ENCODE measurements at places on chromosomes 12 and 14.

DNA sequence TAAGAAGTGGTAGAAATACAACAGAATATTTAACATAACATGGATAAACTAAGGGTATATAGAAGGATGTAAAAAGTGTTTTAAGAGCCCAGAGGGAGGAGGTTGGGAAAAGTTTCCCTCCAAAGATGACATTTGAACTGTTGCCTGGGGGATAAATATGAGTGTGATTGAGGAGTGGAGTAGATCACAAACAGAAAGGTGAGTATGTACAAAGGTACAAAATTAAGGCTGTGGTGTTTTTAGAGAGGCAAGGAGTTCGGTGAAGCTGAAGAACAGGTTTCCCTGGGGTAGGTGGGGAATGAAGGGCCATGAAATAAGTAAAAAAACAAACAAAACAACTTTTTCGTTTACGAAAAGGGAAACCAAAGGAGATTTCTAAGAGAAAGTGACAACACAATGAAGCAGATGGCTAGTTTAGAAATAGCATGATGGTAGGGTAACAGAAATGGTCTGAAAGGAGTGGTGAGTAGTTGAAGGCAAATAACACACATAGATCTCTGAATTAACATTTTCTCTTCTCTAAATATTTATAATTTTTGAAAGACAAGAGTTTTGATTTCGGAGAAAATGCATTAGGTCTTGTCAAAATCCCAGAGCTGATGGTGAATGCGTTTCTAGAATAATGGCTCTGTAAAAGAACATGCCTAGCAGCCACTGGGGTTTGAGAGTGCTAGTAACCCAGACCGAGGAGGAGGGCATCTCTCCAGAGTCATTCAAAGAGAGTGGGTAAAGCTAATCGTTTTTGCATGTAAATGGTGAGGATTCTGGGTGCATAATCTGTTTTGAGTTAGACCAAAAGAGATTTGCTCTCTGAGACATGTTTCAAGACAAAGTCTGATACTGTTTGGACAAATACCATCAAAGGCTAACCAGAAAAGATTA lies 240.4 kb upstream of the DCN start:
- DNase-seq, result no peak

DNA sequence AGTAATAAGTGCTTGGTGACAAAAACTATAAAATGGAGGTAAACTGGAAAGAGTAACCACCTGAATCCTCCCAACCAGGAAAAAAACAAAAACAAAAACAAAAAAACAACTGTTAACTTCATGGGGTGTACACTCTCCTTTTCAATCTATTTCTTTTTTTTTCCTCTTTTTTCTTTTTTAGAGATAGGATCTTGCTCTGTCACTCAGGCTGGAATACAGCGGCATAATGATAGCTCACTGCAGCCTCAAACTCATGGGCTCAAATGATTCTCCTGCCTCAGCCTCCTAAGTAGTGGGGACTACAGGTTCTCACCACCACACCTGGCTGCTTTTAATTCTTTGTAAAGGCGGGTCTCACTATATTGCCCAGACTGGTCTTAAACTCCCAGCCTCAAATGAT lies 76.8 kb downstream of the PHLDA1 start:
- DNase-seq, result no peak

DNA sequence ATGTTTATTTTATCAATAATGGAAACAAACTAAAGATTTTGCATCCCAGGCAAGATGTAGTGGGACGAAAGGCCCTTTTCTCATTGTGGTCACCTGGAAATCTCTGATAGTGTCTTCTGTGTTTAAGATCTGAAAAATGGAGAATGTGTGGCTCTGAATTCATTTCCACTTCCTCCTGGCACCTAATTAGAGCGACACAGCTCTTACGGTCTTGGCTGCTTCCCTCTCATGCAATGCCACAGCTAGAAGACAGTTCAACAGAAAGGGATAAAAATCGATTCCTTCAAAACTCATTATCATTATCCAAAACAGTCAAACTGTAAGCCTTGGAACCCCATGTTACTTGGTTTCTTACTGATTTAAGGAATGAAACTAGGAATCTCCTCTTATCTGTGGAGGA lies 9.3 kb downstream of the ST8SIA1 start:
- no peak for DNase-seq

DNA sequence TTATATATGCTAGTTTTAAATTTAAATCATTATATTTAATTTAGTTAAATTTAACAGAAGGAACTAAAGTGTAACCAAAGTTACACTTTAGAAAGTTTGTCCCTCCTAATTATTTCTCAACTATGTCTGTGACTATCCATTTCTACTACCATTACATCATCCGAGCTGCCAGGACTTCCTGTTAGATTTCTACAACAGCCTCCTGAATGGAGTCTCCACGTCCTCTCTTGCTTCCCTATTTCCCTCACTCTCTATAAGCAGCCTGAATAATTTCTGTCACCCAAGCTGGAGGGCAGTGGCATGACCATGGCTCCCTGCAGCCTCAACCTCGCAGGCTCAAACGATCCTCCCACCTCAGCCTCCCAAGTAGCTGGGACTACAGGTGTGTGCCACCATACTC lies 84.1 kb downstream of the TTC7B start:
- DNase-seq, result no peak

- DNase-seq, result no peak
Observed at GRCh38 chr12:116308647-116309046, 31.2 kb upstream of the MED13L start.

DNA sequence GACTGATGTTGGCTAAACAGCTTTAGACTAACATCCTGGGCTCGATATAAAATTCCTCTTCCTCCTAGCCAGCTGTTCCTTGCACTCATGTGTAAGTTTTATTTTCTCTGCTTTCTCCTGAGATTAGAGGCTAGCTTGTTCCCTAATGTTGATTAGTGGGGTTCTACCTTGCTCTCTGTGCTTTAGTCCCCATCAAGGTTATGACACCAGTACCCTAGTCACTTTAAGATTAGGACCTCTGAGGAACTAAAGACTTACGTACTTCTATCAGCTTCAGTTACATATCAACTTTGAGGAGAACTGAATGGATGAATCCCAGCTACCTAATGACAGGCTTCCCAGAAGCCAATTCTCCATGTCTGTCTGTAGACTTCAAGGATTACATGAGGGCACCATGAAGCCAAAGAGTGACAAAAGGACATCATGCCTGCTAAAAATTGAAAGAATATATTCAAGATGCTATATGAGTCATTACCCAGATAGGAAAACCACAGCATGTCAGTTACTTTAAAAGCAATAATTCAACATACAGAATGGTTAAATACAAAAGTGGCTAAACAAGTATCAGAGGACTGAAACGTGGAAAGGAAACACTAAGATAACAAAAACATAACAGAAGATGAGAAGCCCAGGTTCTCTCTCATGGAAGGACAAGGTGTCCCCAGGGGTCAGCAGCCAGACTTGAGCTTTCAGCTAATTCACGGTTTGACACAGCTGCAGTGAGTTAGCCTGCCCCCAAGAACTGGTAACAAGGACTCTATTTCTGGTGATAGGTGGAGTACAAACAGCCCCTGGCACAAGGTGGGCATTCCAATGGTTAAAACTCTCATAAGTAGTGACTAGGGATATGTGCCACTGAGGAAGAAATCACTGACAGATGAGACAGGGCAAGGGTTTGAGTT lies 20.4 kb downstream of the ADAM20 start:
- no peak for DNase-seq

GRCh38 chr12:26701604-26702215 lies 131.3 kb downstream of the ITPR2 start:
- no peak for DNase-seq

DNA sequence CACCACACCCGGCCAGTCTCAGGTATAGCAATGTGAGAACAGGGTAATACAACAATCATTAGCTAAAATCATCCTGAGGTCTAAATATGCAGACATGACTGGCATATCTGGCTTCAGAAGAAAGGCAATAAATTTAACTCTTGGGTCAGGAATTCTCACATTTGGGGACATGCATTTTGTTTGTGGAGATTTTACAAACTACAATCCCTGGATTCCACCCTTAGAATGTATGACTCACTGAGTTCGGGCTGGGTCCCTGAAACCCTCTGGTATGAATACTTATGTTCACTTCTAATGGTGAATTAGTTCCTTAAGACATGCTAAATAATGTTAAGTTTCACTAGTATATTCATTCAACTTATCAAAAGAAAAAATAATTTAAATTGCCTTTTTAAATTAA lies 98.9 kb upstream of the HMGA2 start:
- DNase-seq, result no peak

- DNase-seq, result no peak
Observed at GRCh38 chr14:104967386-104968152, 10.6 kb downstream of the AHNAK2 start.

DNA sequence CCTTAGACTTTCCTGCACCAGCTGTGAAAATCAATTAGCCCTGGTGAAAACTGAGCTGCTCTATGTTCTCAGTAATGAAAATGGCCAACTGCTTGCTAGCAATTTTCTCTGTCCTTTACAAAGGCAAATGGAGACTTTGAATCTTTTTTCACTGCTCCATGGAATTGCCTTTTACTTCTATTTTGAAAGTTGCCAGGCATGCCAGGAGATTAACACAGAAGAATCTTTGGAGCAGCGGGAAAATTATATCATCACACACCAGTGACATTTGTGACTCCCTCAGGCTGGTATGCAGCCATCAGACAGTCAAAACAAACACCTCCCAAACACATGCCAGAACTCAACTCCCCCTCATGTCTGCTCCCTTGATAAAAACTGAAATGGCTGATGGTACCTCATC lies 872.0 kb upstream of the FLRT2 start:
- no peak for DNase-seq

- no peak for DNase-seq
Observed at GRCh38 chr12:57739914-57740538, 1.5 kb upstream of the AGAP2 start.

GRCh38 chr12:101563212-101563611 lies 31.6 kb upstream of the MYBPC1 start:
- no peak for DNase-seq

GRCh38 chr12:12882288-12882687 lies 9.1 kb upstream of the GPRC5A start:
- no peak for DNase-seq

DNA sequence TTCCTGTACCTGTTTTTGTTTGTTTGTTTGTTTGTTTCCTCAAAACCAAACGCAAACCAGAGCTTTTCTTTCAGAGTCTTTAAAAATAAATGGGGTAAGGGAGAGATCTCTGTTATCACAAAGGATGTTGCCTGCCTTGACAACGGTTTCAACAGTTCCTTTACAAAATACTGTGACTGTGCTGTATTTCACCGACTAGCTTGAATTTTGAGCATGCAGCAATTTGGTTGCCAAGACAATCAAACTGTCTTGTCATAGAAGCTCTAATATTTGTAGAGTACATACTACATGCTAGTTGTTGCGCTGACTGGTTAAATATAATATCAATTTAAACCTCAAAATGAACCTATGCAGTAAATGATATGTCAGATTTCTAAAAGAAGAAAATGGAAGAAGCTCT lies 22.4 kb upstream of the TCP11L2 start:
- no peak for DNase-seq

- DNase-seq, result no peak
Observed at GRCh38 chr12:2163177-2163941, 110.6 kb downstream of the CACNA1C start.

DNA sequence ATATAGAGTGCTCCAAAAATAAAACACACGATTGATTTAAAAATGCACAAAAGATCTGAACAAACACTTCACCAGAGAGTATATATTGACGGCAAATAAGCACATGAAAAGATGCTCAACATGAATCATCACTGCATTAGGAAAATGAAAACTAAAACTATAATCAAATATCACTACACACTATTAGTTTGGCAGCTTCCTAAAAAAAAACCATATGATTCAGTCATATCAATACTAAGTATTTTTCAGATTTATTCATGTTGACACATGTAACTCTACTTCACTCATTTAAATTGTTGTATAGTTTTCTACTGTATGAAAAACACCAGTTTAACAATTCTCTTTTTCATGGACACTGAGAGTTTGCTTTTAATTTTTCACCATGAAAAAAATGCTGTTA lies 41.6 kb downstream of the EXOC5 start:
- DNase-seq, result no peak

- no peak for DNase-seq
Observed at GRCh38 chr14:68223631-68224030, 404.1 kb downstream of the RAD51B start.

- DNase-seq, result no peak
Observed at GRCh38 chr12:104131609-104132008, 6.4 kb downstream of the NFYB start.

- no peak for DNase-seq
Observed at GRCh38 chr14:39433452-39433813, 1.2 kb upstream of the FBXO33 start.

DNA sequence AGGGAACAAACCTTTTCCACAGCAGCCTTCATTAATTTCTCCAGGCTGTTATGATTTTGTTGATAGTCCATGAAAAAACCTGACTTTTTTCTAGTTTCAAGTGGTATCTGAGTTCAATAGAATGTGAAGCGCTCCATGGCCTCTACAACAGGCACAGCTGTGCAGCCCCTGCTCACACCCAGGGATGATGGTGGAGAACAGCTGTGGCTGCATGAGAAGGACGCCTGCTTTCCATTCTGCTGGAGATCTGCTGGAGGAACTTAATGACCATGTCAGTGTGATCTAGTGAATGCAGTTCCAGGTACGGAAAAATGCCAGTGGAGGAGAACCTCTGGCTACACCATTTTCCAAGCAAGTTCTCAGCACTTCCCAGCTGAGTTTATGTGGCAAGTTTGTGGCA lies 80.6 kb downstream of the PIWIL1 start:
- DNase-seq, result no peak

- no peak for DNase-seq
Observed at GRCh38 chr12:120955232-120955631, 23.1 kb upstream of the HNF1A start.

- DNase-seq, result no peak
Observed at GRCh38 chr12:104588921-104589590, 132.3 kb downstream of the CHST11 start.

DNA sequence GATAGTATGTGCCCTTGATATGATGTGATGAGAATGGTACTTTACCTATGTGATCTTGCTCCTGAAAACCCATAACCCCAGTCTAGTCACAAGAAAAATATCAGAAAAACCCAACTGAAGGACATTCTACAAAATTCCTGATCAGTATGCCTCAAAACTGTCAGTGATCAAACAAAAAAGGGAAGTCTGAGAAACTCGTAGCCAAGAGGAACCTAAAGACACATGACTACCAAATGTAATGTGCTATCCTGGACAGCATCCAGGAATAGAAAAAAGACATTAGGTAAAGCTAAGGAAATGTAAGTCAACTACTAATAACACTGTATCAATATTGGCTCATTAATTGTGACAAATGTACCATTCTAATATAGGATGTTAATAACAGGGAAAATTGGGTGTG lies 4.1 kb upstream of the WIF1 start:
- no peak for DNase-seq

DNA sequence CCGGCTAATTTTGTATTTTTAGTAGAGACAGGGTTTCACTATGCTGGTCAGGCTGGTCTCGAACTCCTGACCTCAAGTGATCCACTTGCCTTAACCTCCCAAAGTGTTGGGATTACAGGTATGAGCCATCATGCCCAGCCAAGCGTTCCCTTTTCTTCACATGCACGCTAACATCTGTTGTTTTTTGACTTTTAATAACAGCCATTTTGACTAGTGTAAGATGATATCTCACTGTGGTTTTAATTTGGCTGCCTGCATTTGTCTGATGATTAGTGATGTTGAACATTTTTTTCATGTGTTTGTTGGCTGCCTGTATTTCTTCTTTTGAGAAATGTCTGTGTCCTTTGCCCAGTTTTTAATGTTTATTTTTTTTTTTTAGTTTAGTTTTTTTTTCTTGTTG lies 10.2 kb upstream of the YARS2 start:
- no peak for DNase-seq
